ENCODE measurements at places on chromosomes 2 and 18.

DNA sequence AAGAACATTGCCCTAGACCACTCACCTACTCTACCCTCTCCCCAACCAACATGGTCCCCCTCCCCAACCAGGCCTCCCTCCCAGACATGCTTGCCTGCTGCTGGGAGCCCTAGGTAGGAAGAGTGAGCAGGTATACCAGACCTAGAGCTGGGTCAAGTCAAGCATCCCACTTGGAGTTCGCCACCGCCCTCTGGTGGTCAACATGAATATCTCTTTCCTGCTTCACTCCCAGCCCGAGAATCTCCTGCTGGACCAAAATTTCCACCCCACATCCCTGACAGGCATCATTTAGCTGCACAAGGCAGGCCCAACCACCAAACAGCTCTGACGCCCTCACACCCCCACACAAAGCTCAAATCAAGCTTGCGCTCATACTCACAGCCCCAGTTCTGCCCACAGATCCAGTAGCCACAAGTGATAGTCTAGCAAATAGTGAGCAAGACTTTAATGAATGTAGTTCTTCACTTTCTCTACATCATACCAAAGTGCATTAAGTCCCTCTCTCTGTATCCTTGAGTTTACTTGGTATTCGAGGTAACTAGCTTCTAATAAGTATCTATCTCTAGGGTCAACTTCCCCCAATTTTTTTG lies 116.0 kb downstream of the TNS1 start:
- DNase-seq = peak; percentile 38

- no peak for DNase-seq
Measured at GRCh38 chr2:240689975-240690374, 1.7 kb upstream of the AQP12A start.

DNA sequence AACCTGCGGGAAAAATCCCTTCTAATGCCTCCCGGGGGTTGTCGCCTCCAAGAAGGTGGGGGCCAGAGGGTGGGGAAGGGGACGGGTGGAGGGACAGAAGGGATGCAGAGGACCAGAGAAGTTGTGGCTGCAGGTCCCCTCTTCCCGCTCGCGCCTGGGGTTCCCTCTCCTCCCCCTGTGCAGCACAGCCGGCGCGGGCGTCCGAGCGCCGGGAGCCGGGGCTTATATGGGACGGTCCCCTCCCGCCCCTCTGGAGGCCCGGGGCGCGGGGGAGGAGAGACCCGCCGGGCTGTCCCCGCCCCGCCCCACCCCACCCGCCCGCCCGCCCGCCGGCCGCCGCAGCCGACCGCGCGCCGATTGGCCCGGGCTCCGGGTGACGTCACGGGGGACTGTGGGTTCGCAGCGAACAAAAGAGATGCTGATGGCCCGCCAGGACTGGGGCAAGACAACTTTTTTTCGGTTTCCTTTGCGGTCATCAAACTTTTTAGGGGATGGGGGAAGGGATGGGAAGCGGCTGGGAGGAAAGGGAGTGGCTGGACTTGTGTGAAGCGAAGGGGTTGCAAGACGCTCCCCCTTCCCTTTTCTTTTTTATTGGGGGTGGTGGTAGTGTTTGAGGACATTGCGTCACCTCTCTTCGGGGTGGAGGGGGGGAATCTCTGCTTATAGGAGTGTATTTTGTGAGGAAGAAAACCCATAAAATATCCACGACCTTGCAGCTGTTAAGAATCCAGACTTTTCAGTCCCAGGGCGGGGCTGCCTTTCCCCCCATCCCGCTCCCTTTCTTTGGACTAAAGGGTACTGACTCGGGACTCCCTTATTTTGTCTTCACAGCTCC lies at the start of gene FN1:
Gene FN1 (minus strand): TSS at position 199 of the 835 bp plus-strand sequence. CDS start 266 bp downstream, outside the sequence.
- DNase-seq = peak; percentile 99

GRCh38 chr2:181231886-181232621 lies 225.1 kb upstream of the ITGA4 start:
- DNase-seq = no peak

- DNase-seq = no peak
Measured at GRCh38 chr2:239721991-239722759, 303.0 kb downstream of the NDUFA10 start.

- no peak for DNase-seq
Measured at GRCh38 chr2:30321466-30321865, 90.1 kb downstream of the LBH start.

GRCh38 chr2:132562245-132562644 lies 107.8 kb downstream of the LYPD1 start:
- no peak for DNase-seq

DNA sequence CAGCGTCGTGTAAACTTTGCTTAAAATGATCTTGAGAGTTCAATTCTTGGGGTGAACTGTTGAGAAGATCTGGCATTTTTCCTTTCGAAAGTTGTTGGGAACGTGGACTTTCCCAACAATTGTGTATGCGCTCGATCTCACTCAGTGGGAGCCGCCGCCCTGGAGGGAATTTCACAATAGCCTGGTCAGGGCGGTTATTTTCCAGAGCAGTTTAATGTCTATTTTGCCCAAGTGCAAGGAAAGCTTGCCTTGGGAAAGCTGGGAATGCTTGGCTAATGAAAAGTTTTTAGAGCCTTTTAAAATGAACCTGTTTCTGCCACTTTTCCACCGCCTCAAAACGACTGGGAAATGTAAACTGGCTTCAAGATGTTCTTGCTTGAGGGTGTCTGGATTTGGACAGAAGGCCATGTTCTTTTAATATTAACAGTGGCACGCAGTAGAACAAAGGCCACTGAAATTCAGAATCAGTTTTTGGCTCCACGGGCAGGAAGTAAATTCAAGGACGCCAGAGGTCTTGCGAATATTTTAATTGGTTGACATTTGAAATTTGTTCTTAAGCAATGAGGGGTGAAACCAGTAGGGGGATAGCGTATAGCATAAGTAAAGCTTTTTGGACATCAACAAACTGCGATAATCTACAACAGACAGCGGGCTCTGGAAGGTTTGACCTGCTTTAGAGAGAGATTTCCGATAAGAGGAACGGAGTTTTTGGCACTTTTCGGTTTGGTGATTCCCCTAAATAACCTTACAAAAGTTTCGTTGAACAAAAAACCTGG lies 1.2 kb downstream of the CFLAR start:
- peak; percentile 72 for DNase-seq

GRCh38 chr2:40458271-40458794 lies 6.4 kb upstream of the SLC8A1 start:
- no peak for DNase-seq

- DNase-seq = no peak
Measured at GRCh38 chr18:10057401-10057893, 143.6 kb downstream of the VAPA start.

DNA sequence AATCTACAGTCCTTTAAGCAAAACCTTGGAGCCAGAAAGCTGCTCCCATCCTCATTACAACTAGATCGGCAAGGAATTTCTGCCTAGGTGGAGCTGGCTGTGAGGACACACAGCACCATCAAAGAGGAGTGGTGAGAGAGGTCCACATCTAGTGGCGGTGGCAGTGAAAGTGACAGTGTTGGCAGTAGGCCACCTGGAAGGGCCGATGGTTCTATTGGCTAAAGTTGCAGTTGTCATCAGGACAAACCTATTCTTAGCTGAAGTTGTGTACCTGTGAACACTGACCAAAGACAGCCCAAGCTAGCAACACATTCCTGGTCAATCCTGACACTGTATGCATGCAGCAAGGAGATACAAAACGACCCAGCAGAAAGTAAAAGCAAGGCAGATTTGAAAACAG lies 218.1 kb upstream of the CHAC2 start:
- no peak for DNase-seq

- no peak for DNase-seq
Measured at GRCh38 chr18:62017618-62018017, 124.8 kb upstream of the RNF152 start.

DNA sequence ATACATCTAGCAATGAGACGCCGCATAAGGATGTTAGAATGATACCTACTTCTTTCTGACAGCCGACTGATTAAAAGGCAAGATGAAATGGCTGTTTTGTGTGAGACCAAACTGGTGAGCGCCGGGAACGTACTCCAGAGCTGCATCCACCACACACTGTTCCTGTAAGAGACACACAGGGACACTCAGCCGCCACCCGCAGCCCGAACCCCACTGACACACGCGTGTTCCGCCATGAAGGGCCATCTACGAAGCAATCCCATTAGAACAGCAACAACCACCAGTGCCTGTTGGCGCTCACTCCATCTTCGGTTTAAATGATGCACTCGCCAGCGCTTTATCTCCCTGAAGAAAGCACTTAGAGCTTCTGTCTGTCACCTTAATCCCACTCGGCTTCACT lies 162.3 kb downstream of the LAMA1 start:
- DNase-seq = no peak

- no peak for DNase-seq
Measured at GRCh38 chr2:74472945-74473258, 422 bp upstream of the MRPL53 start.

GRCh38 chr2:218332288-218332687 lies 24.4 kb upstream of the CATIP start:
- DNase-seq = no peak

DNA sequence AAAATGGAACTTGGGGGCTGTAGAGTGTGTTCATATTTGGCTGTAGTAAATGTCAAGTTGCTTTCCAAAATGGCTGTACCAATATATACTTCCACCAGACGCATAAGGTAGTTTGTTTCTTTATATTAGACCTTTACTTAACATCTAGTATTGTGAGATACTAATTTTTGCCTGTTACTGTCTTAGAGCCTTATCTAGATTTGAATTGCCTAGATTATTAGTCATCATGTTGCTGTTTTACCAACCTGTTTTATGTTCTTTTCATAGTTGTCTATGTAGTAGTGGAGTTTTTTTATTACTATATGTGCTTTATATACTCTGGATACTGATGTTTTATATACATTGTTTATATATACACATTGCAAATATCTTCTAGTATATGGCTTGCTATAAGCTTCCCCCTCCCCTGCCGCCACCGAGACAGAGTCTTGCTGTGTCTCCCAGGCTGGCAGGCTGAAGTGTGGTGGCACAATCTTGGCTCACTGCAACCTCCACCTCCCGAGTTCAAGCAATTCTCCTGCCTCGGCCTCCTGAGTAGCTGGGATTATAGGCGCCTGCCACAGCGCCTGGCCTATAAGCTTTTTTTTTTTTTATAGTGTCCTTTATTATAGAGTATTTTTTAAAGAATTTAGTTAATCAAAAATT lies 18.9 kb downstream of the SLC39A10 start:
- DNase-seq = no peak

DNA sequence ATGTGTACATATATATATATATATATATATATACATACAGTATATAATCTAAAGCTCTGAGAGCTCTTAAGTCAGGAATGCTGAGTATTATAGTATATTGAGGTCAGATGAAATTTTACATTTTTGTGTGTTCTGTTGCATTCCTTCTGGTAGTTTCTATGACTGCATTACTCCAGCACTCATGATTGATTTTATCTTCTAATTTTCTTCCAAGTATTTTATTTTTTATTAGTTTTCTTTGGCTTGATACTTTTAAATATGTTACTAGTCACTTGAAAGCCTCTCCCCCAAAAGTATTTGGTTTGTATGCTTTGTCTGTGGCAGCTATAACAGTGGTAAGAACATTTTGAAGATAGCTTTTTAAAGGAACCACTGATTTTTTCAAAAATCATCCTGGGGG lies 25.0 kb downstream of the METTL21A start:
- peak; percentile 64 for DNase-seq

- DNase-seq = no peak
Measured at GRCh38 chr2:196131384-196131937, 39.9 kb downstream of the STK17B start.

DNA sequence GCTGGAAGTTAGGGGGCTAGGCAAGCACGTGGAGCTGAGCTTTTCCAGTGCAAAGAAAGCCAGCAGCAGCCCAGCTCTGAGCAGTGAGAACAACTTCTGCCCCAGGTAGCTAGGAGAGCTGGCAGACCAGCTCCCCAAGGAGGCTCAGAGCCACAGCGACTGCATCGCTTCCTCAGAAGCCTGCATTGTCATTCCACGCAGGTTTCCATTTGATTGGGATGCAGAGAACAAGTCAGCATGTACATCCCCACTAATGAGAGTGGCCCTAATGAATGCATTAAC lies 45.1 kb downstream of the C1QL2 start:
- no peak for DNase-seq

DNA sequence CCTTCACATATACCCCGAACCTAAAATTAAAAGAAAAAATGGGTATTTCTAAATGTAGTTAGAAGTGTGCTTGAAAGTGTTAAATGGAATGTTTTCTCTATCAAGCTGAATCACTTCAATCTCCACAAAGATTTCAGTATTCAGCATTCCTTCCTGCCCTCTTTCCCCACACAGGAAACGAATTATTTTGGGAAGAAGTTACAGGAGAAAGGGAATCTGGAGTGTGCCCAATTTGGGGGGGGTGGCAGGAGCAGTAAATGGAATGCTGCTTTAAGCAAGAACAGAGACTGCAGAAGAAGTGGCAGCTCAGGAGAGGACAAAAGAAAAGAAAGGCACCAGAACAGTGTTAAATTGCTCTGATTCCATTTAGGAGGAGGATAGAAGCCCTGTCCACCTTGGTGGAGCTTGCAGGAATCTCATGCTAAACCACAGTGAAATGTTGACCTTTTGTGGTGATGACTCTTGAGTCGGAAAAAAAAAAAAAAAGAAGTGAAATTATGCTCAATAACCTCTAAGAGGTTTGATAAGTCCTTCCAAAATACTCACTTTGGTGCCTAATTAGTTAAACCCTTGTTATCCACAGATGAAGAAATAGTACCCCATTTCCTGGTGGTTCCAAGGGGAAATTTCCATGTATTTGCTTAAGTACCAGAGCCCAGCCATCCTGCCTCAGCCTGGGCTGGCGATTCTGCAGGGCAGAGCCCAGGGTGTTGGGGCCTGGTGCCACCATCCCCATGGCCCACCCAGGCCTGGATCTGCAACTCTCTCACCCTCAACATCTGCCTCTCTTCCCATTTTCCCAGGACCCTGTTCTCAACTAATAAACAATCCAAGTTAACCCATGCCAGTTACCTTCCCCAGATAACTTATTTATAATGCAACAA lies 56.5 kb downstream of the MYO5B start:
- DNase-seq = peak; percentile 3

DNA sequence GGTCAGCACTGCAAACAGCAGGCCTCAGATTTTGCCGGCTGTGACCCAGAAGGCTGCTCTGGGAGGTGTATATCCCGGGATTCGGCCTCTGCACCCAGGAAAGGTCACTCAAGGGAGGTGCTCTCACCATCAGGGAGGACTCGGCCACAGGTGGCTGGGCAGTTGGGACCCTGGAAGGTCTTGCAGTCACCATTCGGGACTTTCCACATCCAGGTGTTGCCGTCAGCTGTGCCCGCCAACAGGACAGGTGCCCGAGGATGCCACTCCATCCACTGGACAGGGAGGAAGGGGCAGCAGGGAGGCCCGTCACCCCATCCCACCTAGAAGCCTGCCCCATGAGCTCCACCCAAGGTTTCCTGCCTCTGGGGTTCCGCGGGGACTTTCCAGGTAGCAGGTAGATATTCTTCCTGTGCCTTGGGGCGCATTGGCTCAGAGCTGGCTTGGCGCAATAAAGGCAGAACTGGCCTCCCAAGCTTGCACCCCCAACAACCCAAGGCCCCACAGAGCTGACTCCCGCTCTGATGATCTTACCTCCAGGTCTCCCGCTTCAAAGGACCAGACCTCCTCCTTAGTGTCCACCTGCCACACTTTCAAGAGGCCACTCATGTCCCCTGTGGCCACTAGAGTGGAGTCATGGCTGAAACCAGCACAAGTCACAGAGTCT lies 3.5 kb downstream of the AAMP start:
- DNase-seq = no peak
